CD8-positive, alpha-beta T cell (primary cell): ENCODE measurements at places on chromosomes 5 and 9. TPM values are rescaled to one million over a fixed set of nuclear protein-coding genes. Genes with fewer than 3 reads are reported as not detected.

Gene SPATA31A3
- total RNA-seq = not detected

Gene CARTPT
- not detected for total RNA-seq

Gene PURA
- total RNA-seq = 4.0 TPM

Gene SLC34A3
- not detected for total RNA-seq

Gene GZMA
- total RNA-seq = 13.4 TPM

Gene RFESD
- 1.7 TPM for total RNA-seq

Gene PTRH1
- 5.3 TPM for total RNA-seq

Gene TERT
- total RNA-seq = 0.08 TPM
